Neural progenitor cell (in vitro differentiated cells): ENCODE measurements at places on chromosomes 16 and 17.
A peak's percentile ranks its signal among the peaks of the same experiment; 100 is the strongest.

DNA sequence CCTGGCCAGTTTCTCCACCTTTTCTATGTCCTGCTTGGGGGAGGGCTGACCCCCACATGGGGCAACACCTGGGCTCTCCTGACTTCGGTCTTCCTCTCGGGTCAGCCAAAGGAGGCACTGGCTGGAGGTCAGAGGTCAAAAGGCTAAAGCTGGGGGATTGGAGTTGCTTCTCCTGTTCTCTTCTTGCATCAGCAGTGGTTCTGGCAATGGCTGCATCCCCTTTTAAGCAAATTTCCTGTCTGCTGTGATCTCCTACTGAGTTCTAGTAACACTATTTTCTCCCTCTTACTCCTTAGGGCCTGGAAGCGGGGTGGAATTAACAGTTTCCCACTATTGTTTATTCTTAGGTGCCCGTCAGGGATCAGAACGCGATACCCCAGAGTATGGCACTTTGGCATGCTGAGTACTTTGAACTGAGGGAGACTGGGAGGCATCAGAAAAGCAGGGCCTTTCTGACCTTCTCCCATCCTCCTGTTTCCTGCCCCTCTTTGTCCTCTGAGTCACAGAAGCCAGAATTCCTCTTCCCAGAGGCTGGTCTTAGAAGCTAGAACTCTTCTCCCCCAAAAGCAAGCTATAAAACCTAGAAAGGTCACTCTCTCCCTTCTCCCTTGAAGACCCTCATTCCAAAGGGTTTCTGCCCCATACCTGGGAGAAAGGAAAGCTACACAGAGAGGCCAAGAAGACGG lies 268.2 kb downstream of the STX8 start:
- peak; percentile 24 for DNase-seq

- no peak for DNase-seq
Observed at GRCh38 chr17:56697190-56697589, 103.7 kb downstream of the NOG start.

GRCh38 chr17:37774504-37774903 lies 29.6 kb upstream of the HNF1B start:
- no peak for DNase-seq

DNA sequence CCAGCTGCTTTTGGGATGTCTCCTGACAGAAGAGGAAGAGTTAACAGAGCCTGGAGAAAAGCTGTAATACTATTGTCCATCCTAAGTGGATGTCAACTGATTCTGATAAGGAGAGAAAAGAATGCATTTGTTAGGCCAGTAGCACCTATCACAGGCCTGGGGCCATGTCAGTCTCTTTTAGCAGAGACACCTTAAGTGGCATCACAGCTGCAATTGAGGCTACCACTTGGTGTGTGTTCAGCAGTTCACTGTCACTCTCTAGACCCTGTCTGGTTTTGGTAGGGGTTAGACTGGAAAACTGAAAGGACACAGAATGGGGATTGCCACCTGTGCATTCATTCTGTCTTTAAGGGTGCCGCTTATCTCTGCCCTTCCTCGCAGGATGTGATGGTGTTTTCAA lies 42.0 kb downstream of the PSMD12 start:
- no peak for DNase-seq

- DNase-seq: no peak
Observed at GRCh38 chr17:18205861-18206260, 19.6 kb upstream of the LLGL1 start.

- peak; percentile 21 for DNase-seq
Observed at GRCh38 chr17:20157001-20157310, 147.8 kb downstream of the SPECC1 start.

DNA sequence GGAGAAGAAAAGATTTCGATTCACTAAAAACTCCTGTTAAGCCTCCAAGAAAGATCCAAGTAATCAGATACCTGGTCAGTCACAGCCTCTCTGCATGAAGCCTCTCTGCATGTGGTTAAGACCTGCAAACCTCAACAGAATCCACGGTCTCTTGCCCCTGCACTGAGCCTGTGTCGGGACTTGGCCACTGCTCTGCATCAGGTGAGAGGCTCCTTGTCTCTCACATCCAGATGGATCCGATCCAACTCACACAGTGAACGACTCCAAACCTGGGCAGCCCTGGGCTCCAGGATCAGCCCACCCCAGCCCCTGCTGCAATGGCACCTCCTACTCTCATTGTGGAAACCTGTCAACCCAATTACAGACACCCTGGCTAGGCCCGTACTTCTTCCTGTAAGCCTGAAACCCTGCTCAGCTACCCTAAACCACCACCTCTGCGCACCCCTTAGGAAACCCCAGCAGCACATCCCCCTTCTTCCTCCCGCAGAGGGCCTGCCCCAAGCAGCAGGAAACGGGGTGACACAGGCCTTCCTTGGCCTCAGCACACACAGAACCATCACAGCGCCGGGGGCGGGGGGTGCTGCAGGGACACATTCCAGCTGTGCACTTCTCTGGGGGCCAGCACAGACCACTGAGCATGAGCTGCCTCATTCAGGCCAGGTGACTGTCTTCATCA lies 129.5 kb downstream of the ANKRD11 start:
- DNase-seq: no peak

- DNase-seq: no peak
Observed at GRCh38 chr16:65769055-65769465, 597.4 kb upstream of the CDH5 start.
